Activated gamma-delta T cell treated with Interleukin-2 at 50 U/mL for 16 hours (primary cell): ENCODE measurements at places on chromosomes 11 and 22.

GRCh38 chr22:28023036-28023435 lies 104.0 kb upstream of the PITPNB start:
- DNase-seq: no peak

DNA sequence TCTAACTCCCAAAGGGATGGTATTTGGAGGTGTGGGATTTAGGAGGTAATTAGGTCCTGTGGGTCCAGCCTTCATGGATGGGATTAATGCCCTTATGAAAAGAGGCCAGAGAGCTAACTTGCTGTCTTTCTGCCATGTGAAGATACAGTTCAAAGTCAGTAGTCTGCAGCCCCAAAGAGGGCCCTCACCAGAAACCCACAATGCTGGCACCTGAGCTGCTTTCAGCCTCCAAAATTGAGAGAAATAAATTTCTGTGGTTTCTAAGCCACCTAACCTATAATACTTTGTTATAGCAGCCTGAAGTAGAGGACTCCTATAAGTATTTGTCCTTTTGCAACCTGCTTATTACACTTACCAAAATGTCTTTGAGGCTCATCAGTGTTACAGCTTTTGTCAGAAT lies 16.2 kb downstream of the ATM start:
- peak; percentile 40 for DNase-seq

DNA sequence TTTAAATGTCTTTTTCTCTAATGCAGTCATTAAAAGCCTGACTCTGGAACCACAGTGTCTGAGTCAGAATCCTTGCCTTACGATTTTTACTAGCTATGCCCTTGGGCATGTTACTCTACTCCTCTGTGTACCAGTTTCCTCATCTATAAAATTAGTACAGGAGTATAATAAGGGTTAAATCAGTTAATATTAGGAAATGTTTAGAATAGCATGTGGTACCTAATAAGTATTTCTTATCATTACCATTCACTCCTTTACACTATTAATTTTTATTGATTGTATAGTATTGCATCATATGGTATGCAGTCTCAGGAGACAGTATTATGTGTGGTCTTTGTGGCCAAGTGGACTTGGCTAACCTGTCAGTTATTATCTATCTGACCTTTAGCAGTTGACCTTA lies 68.2 kb downstream of the METTL15 start:
- DNase-seq: no peak

DNA sequence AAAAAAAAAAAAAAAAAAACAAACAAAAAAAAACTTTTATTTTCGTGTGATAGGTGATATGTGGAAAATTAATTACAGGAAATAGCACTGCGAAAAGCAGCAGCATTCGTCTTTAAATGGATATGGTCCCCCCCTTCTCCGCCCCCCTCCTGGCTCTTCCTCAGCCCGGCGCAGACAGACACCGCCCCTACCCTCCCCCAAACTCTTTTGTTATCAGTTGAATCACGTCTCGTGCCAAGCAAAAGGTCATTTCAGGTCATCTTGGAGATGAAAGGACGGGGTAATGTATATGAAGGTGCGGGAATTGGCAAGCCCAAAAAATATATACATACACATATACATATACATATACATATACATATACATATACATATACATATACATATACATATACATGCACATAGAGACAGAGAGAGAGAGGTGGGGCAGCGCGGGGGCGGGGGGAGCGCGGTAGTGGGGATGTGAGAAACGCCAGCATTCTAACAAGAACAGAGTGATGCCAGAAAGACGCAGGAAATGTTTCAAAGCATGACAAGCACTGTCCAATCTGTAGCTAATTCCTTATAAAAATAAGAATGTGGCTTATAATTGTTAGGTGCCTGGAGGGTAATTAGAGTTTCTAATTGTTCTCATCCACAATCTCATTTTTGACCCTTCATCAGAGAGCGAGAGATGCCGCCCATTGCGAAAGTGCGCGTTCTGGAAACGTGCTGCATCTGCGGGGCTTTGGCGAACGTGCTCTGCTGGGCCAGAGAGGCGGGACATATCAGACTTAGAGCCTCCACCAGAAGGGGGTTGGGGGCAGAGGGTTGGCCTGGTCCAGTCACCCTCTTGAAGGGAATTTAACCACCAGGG lies 214.5 kb upstream of the UBASH3B start:
- DNase-seq: no peak

DNA sequence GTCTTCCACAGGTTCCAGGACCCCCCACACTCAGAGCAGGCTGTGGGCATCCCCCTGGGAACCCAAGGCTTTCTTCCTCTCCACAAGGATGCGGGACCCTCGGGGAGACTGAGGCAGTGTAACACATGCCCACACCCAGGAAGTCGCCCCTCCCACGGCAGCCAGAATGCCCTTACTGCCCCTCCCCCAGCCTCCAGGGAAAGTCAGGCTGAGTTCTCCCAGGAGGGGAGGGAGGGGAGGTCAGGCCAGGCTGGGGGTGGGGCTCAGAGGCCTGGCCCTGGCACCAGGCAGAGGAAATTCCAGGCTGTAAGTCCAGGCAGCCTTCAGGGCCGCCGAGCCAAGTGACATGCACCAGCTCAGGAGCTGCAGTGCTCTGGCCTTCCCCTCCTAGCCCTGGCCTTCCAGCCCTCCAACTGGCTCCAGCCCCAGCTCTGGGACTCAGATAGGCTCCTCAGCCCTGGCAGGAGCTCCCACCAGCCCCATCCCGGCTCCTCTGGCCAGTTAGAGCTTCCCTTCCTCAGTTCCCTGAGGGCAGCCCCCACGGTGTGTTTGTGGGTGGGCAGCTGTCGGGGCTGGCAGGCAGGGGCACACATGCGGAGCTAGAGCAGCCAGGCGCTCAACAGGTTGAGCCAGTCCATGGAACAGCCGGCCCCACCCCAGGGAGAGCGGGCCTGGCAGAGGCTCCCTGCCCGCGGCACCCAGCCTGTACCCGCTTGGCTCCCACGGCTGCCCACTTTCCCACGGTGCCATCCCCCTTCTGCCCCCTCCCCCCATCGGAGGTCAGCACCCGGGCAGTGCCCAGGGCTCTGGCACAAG lies 3.6 kb downstream of the BCL9L start:
- DNase-seq: no peak

DNA sequence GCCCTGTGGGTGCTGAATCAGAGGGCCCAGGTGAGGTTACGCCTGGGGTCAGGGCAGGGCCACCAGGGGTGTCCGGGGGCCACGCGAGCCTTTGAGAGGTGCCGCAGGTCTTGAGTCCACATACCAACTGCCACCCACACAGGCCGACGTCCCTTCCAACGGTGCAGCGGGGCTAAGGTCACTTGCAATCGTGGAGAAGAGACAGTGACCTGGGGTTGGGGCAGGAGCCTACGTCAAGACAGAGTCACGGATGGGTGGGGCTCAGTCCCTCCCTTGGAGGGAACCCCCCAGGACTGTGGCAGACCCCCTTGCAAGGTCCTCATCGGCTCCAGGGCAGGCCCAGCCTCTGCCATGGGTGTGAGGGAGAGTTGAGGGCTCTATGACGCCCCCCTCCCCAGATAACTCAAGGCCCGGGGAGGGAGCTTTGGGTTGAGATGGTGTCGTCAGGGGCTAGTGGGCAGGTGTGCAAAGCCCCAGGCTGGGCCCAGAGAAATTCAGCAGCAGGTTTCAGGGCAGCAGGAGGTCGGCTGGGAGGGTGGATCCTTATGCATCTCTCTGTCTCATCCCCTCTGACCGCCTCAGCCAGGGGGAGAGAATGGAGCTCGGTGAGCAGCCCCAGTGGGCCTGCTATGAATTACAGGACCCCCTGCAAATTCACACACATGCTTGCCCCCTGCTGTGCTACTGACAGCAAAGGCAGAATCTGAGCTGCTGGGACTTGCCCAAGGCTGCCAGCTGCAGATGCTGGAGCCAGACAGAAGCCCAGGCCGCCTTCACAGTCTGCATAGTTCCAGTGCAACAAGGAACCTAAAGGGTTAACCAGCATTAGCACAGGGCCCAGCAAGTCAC lies 60.0 kb downstream of the MYEOV start:
- DNase-seq: no peak

- no peak for DNase-seq
Observed at GRCh38 chr11:76977791-76978190, 56.4 kb upstream of the B3GNT6 start.

DNA sequence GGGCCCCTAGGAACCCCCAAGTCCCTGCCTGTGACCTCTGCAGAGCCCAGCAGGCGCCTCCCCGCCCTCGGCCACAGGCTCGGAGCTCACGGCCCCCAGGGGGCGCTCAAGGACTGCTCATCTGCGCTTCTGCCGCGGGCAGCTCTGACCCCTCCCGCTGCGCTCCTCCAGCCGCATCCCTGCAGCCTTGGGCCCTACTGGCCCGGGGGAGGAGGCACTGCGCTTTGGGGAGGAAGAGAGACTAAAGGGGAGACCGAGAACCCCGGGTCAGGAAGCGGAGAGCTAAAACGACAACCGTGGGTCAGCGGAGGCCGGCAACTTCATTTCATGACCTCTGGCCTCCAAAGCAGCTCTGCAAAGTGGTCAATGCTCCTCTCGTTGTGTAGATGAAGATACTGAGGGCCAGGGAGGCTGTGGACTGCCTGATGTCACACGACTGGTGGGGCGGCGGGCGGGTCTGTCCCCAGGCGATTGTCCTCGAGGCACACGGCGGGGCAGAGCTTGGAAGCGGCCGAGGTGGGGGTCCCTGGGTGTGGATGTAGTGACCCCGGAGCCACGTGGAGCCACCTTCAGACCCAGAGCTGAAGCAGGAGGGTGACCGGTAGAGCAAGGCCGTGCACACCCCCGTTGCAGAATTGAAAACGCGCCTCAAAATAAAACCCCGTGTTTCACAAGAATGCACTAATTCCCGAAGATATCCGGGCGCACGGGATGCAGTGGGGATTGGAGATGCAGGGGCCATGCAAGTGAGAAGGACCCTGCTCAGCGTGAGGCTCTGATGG lies 2.7 kb upstream of the KRTAP5-6 start:
- peak; percentile 81 for DNase-seq

- no peak for DNase-seq
Observed at GRCh38 chr11:96221244-96222070, 121.5 kb downstream of the MAML2 start.
